Frontal cortex (tissue), 4 donors: ENCODE measurements at places on chromosomes 6 and 20. TPM values are rescaled to one million over a fixed set of nuclear protein-coding genes. Genes with fewer than 3 reads are reported as not detected.

GRCh38 chr6:7282097-7282906, 30.7 kb downstream of the SSR1 start:
- DNase-seq = no peak

DNA sequence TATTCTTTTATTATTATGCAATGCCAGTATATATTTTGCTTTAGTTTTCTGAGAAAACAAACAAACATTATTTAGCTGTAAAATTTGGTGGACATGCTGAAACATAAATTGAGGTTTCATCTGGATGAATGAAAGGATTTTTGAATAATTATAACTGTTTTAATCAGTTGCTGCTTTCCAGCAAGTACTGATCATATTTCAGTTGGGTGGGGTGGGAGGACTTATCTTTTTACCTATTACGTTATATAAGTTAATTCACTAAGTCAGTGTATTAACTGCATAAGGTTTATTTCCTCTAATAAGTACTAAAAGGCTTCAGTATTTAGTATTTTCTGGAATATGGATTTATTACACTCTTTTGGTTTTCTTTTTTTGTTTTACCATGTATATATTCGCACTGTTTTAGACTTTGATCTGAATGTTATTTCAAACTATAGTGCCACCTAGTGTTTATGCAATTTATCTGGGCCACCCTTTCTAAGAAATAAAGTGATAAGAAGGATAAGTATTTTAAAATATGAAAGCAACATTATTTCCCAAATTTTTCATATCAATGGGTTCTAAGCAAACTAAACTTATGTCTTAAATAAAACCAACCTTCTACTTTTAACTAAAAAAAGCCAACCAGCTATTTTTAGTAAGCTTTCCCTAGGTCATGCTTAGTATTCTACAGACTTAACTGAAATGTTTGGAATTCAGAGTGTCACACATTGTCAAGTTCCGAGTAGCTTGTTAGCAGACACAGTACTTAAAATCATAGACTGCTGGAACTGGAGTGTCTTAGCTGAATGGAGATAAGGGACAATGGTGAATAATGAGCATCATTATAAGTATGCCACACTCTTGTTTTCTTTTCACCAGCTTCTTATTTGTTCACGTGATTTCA, 105.4 kb upstream of the MCHR2 start:
- DNase-seq = no peak

DNA sequence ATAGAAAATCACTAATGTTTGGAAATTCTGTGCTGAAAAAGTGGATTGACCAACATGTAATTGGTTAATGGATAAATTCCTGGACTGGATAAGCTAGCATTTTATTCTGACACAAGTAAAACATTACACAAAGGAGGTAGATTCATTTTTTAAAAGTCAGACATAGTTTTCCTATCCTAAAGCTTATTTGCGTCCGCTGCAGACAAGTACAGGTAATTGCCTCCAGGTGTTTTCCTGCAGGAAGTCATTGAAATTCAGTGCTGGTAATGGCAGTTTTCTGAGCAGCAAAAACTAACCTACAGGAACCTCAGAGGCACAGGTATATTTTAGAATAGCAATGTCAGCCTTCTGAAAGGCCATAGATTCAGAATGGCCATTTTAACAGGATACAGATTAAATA, 20.0 kb upstream of the HIVEP1 start:
- no peak for DNase-seq

DNA sequence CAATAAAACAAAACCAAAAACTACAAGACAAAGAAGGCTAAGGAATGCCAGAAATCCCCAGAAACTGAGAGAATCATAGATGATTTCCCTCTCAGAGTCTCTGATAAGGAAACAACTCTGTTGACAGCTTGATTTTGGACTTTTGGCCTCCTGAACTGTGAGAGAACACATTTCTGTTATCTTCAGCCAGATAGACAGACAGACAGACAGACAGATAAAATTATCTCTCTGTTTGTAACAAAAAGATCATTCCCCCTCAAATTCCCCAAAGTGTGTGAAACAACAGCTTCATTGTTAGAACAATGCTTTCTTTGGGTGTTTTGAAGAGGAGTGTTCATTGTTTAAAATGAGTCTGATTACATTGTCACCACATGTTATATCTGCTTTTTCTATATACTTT, 148.2 kb downstream of the BCKDHB start:
- DNase-seq = no peak

The ADAM33 gene
- 2.4 TPM for total RNA-seq

The MCHR2 gene
- total RNA-seq = 12.6 TPM

The TMEM200A gene
- total RNA-seq = 20.4 TPM

GRCh38 chr6:167762259-167762962, 64.3 kb upstream of the AFDN start:
- peak; percentile 46 for DNase-seq

DNA sequence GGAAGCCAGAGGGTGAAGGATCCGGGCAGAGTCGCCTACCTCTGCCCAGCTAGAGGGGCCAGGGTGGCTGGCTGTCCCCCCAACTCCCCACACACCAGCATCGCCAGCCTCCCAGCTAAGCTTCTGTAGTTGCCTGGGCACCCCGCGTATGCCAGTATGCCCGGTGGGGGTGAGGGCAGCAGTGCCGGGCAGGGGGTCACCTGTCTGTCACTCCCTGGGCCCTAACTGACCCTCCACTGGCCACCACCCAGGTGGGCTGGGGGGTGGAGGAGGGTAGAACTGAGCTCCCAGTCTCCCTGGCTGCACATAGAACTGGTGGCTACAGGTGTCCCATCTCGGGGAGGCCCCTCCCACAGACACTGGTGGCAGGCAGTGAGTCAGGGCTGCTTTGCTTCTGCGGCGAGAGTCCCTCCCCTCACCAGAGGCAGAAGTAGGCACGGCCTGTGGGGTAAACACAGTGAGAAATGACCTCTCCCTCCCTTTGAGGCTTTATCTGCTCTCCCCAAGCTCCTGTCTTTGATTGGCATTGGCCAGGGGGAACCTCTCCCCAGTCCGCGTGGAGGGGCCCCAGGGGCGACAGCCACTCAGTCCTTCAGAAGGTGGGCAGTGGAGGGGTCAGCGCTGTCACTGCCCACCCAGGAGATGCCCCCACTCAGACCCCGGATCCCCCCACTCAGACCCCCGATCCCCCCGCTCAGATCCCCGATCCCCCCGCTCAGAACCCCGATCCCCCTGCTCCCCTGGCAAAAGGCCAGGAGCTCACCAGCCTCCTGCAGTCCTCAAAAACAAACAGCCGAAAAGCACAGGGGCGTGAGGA, 2.5 kb downstream of the NTSR1 start:
- DNase-seq = no peak

The SLC22A2 gene
- 0.82 TPM for total RNA-seq

- DNase-seq = no peak
Observed at GRCh38 chr6:170497841-170498301, 55.2 kb downstream of the PSMB1 start.

The DUSP15 gene
- total RNA-seq = 9.8 TPM

GRCh38 chr20:49701241-49701790, 12.4 kb downstream of the B4GALT5 start:
- DNase-seq = no peak

DNA sequence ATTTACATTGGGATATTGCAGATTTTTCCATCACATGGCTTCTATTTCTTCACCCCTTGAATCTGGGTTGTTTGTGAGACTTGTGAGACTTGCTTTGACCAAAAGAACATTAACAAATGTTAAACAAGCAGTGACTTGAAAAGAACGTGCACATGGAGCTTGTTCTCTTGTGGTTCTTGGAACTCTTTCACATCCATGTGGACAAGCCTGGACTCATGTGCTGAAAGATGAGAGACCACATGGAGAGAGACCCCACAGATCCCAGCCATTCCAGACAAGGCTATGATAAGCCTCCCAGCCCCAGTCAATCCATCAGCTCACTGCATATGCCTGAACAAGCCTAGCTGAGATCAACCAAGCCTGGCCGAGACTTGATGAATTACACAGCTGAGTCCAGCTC, 1365.7 kb upstream of the GJE1 start:
- DNase-seq = no peak

- no peak for DNase-seq
Observed at GRCh38 chr6:125679128-125679527, 70.3 kb upstream of the HEY2 start.

GRCh38 chr6:31285486-31285885, 13.6 kb upstream of the HLA-C start:
- DNase-seq = no peak

- no peak for DNase-seq
Observed at GRCh38 chr20:42530855-42531448, 658.8 kb downstream of the PTPRT start.

The ARMH2 gene
- not detected for total RNA-seq

GRCh38 chr20:24972341-24972740, 20.2 kb downstream of the APMAP start:
- DNase-seq = no peak

The SLC39A7 gene
- total RNA-seq = 36.3 TPM

GRCh38 chr6:14067656-14068055, 49.9 kb upstream of the CD83 start:
- no peak for DNase-seq

The EYS gene
- total RNA-seq = 2.0 TPM

- DNase-seq = no peak
Observed at GRCh38 chr6:13141387-13141786, 186.9 kb downstream of the TBC1D7 start.

- no peak for DNase-seq
Observed at GRCh38 chr6:167350731-167351655, 26.1 kb downstream of the TTLL2 start.

DNA sequence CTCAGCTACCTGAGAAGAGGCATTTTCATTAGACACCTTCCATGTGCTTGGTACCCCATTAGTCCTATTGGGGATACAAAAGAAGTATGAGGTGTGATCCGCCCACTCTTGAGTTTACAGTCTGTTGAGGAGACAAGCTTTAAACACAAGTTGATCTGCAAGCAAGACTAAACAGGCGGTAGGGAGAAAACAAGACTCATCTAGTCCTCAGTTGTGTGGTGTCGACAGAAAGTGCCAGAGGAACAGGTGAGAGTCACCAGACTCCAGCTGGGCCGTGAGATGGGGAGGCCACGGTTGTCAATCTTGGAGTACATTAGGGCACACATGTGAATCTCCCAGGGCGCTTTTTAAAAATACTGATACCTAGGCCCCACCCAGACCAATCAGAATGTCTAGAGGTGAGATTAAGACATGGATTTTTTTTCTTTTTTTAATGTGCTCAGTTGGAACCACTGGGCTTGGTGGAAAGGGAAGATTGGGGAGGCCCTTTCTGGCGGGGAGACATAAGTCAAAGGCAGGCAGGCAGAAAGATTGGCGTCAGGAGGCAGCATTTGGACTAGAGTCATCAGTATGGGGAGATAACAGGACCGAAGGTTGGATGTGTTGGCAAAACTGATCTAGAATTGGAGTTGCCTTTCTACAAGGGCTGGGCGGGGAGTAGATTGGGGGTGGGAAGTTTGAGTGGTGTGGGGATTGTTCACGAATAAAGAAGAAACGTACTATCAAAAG, 10.4 kb downstream of the E2F3 start:
- no peak for DNase-seq

GRCh38 chr6:166958926-166959861, 2.8 kb upstream of the RNASET2 start:
- no peak for DNase-seq

DNA sequence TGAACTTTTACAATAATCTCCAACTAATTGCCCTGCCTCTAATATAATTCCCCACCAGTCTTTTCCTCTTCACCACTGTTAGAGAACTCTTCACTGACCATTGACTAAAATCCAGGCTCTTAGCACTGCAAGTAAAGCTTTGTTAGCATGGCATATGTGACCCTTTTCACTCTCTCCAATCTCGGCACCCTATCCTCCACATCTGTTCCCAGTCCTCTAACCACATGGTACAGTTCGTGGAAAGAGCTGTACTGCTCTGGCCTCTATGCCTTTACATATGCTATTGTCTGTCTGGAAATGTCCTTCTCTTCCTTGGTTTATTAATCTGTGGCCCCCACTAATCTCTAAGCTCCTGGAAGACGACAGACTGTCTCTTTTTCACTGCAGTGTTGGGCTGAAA, 63.0 kb upstream of the EIF2S2 start:
- no peak for DNase-seq

The RAET1L gene
- not detected for total RNA-seq

- no peak for DNase-seq
Observed at GRCh38 chr6:111823831-111824607, 49.2 kb downstream of the FYN start.

The VSX1 gene
- total RNA-seq = not detected

DNA sequence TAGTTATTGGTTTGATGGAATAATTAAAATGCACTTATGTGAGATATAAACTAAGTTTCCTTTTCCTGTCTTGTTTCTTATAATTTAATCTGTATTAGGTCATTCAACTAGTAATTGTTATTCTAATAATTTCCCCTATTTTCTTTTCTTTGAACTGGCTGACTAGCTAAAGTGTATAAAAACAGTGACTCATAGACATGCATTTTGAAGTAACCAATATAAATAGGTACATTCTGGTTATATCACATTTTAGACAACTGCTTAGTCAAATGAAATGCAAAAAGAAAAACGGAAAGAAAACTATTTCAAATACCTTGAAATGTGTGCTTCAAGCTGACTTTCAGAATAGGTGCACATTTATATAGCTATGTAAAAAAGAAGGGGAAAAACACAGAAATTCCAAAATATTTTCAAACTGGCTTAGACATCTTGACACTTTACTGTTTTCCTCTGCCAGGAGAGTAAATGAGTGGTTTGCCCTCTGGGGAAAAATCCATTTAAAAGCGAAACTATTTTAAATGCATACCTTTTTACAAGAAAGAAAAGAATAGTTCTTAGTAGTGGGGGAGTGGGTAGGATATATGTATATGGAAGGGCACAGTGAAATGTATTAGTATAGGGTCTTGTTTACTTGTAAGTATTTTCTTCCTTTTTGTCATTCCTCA, 28.3 kb downstream of the KCNQ5 start:
- DNase-seq = no peak

- DNase-seq = no peak
Observed at GRCh38 chr6:137647762-137648447, 153.7 kb upstream of the OLIG3 start.

DNA sequence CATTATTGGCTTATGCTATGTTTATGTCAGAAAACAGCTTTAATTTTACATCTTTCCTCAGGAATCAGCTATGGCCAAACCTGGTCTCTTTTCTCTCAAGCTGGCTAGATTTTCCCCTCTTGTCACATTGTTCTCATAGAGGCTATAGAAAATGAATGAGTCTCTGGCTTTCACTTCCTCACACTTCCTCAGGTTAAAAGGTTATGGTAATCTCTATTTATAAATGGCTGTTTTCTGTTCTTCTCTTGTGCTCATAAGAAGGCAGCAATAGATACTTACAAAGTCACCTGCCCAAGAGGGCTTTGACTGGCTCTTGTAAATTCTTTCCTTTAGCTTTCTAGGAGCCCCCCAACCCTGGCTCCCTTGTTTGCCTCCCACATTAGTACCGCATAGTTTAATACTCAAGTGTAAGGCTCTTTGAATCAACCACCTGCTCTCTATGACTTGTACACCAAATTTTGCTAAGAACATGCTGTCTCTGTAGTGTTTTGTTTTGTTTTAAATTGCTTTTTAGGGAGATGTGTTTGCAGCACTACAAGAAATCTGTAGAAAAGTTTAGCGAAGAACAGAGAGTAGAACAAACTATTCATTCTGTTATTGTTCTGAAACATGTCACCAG, 897.4 kb upstream of the CITED2 start:
- no peak for DNase-seq

The SPATA25 gene
- total RNA-seq = 2.0 TPM
